Stimulated activated CD4-positive, alpha-beta T cell treated with anti-CD3 and anti-CD28 coated beads, Interleukin-1b, Interleukin-23, amount 100 ng/mL, for 24 hours (primary cell): ENCODE measurements at places on chromosomes 5 and 9.
A peak's percentile ranks its signal among the peaks of the same experiment; 100 is the strongest.

DNA sequence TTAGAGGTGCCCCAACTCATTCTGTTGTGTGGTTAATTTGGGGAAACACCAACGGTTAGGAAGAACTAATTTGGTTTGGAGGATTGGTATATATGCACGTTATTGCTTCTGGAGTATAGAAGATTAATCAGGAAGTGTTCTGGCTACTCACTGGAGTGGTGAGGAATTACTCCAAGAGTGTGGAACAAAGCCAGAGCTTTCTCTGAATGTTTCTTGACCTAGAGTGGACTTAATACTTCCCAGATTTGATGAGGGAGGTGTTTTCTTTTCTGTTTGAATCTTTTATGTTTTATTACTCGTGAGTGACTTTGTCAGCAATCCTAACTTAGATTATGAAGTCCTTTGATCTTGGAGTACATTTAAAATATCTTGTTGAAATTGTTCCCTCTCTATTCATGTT, 163.7 kb downstream of the MAN2A1 start:
- DNase-seq, result no peak

DNA sequence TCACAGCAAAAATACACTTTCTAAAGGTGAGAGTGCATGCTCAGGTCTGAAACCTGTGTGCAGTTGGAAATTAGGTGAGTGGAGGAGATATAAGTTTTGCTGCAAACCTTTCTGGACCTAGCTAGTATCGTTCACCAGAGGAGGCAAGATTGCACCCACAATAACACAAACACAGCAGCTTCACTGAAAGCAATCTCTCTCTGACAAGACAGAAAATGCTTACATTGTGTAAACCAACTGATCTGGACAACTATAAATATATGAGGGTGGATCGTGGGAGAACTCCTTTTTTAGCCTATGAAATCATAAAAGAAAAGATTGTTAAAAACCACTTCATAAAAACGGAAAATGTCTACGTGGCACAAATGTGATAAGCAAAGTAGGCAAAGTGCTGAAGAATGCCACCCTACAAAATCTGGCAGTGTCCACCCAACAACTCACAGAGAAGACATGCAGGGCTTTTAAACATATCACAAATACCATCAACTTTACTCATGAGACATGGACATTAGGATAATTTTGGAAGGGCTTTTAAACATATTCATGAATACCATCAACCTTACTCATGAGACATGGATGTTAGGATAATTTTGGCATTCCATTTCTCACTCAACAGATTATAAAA, 134.3 kb downstream of the CDH18 start:
- DNase-seq, result no peak

DNA sequence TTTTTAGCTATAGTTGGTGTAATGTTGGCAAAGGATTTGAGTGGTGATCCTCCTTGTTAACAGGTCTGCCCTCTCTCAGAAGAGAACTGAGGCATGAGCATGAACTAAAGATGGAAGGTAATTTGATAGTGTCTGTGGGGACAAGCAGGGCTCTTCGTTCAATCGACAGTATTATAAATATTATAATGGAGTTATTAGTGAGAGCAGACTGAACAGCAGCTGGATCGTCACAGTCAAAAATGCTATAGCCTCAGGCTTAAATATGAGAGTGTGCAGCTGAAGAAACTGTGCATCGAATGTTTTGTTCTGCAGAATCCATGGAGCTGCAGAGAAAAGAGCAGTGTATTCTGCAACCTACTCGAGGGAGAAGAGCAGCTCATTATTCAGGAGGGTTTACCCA, 757.3 kb downstream of the DNAH5 start:
- DNase-seq, result no peak

DNA sequence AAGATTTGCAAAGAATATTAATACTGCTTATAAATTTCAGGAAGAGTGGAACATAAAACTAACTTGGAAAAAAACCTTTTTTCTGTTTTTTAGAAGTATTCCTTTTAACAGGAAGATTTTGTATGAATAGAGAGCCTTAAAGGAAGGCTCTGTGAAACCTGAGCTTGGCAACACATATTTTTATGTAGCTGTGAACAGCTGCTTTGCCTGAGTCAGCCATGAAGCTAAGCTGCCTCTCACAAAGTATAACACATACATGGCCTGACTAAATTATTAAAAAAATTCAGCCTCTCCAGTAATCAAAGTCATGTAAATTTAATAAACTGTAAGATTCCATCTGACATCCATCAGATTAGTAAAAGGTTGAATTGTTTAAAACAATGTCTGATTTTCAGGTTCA, 547.5 kb downstream of the ELAVL2 start:
- no peak for DNase-seq

DNA sequence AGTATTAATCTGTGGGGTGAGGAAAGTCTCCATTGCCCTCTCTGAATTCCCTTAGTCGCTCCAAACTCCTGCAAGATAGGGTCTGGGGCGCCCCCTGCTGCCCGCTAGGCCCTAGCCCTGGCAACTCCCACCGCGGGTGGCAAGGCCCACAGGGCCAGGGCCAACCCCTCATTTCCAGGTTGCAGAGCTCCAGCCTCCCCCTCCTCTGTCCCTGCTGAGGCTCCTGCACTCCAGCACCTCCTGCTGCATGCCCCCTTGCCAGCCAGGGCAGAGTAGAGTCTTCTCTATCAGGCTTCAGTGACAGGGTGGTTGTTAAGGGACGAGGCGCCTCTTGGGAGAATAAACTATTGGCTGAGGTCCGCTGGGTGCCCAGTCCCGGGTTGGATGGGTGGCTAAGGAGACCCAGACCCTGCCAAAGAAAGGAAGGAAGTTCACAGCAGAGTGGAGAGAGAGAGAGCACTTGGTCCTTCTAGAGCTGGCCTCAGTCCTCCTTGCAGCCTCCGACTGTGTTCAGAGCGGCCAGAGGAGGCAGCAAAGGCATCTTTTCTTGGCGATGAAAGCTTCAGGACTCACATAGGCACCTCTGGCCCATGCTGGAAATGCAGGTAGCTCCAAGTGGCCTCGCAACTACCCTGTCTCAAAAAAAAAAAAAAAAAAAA, 45.6 kb downstream of the SAR1B start:
- peak; percentile 67 for DNase-seq

GRCh38 chr9:81239388-81239787, 450.0 kb downstream of the TLE1 start:
- DNase-seq, result no peak

DNA sequence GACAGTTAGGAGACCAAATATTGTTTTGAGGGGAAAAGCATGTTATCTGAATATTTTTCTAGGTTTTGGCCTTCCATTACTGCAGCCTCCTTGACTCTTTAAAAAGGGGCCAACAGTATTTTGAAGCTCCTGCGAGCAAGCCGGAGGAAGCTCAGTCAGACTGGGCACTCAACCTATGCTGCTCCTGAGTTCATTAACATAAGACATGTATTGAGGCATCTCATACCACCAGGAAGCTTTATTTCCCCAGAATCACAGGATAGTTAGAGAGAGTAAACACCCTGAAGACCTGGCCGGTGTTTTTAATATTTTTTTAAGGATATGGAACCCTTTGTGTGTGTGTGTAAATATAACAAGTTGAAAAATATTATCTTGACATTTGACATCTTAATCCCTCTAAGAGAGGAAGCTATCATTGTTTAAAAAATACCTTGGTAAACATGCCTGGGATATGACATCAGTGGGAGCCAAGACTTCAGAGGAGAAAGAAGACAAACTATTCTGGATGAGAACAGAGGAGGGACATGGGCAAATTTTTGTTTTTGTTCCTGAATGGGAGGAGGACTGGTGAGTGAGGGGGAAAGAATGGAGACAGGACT, 139.3 kb upstream of the SLIT3 start:
- DNase-seq, result no peak

DNA sequence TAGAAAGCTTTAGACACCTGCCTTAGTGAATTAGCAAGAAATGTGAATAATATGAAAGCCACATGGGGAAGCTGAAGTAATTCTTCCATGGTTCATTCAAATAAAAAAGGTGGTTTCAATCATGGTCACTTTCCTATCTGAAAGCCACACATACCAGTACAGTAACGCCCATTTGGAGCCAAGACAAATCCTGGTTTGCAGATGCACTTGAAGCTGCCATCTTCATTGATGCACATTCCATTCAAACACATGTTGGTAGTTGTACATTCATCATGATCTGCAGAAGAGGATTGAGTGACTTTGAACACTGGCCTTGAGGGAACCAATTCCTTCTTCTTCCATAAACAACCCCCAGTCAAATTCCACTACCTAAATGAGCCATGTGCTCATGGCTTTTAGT, 161.5 kb downstream of the FBN2 start:
- no peak for DNase-seq

GRCh38 chr5:126984632-126985031, 45.7 kb downstream of the MARCHF3 start:
- no peak for DNase-seq
